ENCODE measurements at places on chromosomes 11 and 22.

GRCh38 chr11:113613619-113614018 is 92.5 kb downstream of the TMPRSS5 start:
- no peak for DNase-seq

GRCh38 chr11:132535830-132536229 is 996.5 kb downstream of the OPCML start:
- DNase-seq = no peak

DNA sequence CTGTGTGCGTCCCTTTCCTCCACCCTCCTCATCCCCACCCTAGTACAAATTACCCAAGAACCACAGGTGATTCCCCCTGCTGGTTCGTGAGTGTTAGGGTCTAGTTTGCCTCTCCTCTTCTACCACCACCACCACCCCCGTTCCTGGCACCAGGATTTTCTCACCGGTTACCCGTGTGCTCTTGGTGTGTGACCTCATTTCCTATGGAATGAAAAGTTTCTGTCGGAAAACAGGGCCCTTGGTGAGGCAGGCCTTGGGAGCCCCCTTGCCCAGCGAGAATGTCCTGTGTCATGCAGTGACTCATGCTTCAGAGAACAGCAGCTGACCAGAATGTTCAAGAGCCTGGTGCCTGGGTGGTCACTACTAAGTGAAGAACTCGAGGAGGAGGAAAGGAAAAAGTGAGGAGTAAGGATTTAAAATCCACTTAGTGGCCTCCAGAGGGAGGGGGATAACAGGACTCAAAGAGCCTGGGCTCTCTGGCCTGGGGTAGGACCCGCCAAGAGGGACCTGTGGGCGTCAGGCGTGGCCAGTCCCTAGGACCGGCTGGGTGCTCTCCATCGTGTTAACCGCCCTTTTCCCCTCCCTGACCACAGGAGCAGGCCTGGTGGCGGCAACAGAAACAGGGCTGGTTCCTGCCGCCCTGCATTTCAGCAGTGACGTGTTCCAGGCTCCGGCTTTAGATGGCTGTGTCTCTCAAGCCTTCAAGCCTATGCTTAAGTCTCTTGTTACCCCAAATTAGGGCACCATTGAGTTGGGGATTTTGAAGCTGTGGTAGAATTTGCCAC is 30.2 kb downstream of the C22orf31 start:
- DNase-seq = peak; percentile 6

- no peak for DNase-seq
Measured at GRCh38 chr11:82003671-82004515, 729.8 kb downstream of the FAM181B start.

GRCh38 chr11:117076941-117077691 is 21.1 kb downstream of the SIK3 start:
- no peak for DNase-seq

DNA sequence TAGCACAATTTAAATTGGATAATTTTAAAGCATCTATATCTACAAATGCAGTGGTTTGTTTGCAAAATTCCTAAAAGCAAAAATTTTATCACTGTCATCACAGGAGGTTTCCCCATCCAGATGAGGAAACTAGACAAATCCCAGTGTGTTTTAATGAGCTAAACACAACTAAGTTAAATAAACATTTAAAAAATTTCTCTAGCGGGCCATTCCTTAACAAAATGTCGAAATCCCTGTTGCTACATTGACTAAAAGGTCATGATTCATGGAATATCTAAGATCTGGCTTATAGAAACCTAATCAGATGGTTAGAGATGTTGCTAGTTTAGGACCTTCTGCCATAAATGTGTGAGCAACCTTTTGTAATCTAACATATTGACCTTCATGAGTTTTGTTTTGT is 107.3 kb upstream of the BDNF start:
- DNase-seq = no peak

- DNase-seq = no peak
Measured at GRCh38 chr11:47442514-47442913, 6.4 kb downstream of the RAPSN start.

- no peak for DNase-seq
Measured at GRCh38 chr11:76636826-76637460, 33.6 kb downstream of the LRRC32 start.

- no peak for DNase-seq
Measured at GRCh38 chr11:86555866-86556265, 116.5 kb downstream of the ME3 start.
